ENCODE measurements at places on chromosomes 4 and X.

DNA sequence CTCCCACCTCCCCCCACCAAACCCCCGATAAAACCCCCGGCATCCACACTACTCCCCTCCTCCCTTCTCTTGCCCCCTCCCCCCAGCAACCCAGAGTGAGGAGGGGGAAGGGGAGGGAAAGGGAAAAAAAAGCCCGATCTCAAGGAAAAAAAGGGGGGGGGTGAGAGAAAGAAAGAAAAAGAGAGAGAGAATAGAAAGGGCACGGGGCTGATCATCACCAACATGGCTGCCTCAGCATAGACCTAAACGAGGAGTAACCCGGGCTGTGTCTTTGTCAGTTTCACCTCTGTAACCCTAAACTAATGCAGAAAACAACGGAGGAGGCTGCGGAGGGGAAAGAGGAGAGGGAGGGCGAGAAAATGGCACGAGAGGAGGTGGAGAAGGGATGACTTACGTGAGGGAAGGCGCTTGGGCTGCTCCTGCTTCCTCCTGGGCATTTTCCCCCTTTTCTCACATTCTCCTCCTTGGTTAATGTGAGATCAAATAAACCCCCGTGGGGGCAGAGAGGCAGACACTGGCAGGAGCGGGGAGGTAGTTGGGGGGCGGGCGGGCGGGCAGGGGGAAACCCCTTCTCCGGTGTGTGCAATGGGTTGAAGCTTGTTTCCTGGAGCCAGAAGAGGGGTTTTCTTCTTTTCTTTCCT, 532 bp downstream of the ZNF827 start:
- DNase-seq, result peak; percentile 43

- no peak for DNase-seq
These were observed 8.3 kb downstream of the GPR82 start for GRCh38 chrX:41732260-41732659.

GRCh38 chr4:1234811-1235292, 14.1 kb downstream of the CTBP1 start:
- DNase-seq, result no peak

GRCh38 chr4:182955411-182955810, 38.2 kb upstream of the DCTD start:
- DNase-seq, result no peak

DNA sequence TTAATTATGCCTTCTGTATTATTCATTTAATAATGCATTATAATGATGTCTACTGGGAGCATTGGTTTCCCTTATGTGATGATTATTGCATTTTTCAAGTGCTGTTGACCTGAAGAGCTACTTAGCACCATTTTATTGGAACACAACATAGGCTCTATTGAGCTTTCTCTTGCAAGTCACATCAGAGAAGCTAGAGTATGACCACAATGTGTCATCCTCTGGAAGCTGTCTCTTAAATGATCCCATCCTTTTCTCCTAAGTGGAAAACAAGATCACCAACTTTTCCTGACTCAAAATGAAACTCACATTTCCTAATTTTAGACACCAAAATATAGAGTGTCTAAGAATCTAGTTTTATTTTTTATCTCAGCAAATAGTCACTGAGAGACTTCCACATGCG, 1451.9 kb downstream of the PCDH7 start:
- DNase-seq, result no peak

- DNase-seq, result peak; percentile 34
These were observed 8.1 kb downstream of the RTL5 start for GRCh38 chrX:72123471-72124185.

DNA sequence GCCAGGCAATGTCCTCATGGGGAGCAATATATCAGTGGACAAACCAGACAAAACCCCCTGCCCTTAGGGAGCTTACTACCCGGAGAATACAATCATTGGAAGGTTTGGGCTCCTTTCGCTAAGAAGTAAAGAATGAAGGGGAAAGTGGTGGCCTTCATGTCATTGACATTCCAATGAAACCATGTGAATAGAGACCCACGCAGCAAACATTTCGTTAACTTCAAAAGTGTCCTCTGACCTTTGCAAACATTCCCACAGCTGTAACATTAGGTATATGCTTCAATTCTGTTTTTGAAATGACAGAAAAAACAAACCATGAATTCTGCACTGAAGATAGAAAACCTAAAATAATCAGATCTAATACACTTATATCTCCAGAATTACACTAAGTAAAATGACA, 7.0 kb downstream of the ATP8A1 start:
- DNase-seq, result no peak

DNA sequence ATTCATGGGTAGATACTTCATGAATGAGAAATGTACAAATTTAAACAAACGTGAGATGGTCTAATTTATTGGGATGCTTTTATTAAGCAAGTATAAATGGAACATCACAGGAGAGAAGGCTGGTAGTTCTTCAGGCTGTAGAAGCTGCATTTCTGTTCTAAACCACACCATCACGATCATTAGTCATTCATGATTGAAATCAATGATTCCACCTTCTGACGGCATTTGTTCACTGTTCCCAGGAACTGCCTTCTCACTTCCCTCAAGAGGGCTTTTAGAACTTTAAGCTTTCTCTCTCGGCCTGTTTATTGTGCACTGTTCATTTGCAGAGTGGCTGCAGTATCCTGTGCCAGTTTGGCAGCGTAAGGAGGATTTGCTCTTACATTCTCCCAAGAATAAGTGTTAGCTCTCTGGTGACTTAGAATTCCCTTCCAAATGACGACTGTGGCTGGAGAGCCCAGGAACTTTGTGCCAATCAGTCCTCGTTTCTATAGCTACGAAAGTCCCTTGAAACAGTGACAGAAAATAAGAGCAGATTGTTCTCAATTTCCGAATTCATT, 54.7 kb downstream of the MFAP3L start:
- no peak for DNase-seq

GRCh38 chrX:69033936-69034335, 131.3 kb downstream of the PJA1 start:
- DNase-seq, result no peak

DNA sequence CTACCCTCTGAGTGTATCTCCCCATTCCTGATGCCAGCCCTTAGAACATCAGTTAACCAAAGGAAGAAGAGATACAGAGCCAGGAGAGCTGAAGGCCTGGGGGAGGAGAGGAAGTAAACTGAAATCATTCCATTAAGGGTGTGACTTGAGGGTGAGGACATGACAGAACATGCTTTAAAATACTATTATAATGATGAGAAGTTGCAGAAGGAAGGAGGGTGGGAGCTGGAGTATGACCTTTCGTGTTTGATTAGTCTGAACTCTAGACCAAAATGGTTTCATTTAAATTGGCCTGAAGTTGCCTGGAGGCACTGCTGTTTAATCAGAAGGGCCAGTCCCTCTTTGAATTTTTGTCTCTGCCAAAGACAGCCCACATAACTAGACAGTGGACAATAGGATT, 11.4 kb downstream of the INTS6L start:
- no peak for DNase-seq

DNA sequence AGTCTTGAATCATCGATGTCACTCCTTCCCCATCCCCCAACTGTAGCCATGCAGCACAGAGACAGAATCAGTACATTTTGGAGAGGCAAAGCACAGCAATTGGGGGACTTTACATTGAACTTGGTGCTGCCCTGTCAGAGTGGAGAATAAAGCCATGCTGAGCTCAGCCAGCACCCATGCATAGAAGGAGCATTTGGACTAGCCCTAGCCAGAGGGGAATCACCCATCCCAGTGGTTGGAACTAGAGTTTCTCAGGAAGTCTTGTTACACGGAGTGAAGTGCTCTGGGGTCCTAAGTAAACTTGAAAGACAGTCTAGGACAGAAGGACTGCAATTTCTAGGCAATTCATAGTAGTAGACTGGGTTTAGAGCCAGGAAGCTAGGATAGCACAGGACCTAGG, 49.6 kb downstream of the STPG2 start:
- DNase-seq, result no peak

- no peak for DNase-seq
These were observed 46.1 kb downstream of the SMPX start for GRCh38 chrX:21711848-21712197.

DNA sequence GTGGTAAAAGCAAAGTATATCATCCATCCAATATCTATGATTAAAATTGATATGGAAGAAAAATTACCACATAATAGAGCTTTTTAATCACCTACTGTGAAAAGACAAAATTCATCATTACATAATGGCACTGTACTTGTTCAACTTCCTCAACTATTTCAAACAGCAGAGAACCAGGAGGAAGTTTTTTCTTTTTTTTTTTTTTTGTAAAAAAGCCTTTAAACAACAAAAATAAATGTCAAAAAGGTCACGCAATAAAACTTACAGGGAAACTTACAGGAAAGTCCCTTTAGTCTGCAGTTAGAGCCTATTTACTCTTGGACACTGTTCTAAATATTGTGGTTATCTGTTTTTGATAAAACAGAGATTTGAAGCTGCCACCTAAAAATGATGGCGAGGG, 4.8 kb downstream of the PDGFC start:
- no peak for DNase-seq

DNA sequence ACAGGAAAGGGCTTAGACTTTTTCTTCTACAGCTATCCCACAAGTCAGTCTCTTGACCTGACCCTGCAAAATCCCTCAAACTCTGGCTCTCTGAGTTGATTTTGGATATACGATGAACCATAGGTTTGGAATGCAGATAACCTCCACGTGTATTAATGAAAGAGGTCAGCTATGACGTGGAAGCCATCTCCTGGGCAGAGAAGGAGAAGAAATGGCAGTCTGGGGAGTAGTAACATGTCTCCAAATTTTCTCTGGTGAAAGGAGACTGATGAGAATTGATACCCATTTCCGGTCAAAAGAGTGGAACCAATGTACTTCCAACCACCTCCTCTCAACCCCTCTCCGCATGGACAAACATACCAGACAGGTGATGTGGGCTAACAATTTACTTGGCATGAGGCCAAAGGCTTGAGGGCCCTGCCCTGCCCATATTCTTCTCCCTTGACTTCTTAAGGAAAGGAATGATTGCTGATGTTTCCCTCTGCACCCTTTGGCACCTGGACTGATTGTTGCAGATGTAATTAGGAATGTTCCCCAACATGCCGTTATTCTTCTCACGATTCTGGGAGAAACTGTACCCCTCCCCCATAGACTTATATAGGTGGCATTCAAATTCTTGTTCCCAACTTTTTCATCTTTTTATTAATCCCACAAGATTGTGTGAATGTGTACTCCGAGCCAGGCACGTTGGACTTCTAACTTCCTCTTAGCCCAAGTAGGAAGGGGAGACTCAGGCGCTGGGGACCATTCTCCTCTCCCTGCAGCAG, 580 bp upstream of the PLS3 start:
- peak; percentile 51 for DNase-seq

DNA sequence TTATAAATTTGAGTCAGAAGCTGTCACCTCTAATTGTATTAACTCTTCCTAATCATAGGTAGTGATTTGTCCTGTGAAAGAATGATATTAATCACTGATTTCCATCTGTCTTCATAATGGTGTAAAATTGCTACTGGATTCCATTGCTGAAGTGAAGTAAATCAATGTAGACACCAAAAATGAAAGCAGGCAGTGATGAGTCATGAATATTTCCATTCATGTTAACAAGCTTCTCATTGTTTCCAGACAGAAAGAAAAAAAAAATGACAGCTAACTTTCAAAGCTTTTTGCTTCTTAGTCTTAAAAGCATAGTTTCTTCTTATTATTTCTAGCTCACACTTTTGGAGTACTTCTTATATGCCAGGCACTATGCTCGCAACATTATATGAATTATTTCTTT, 21.5 kb downstream of the FAM114A1 start:
- peak; percentile 87 for DNase-seq

DNA sequence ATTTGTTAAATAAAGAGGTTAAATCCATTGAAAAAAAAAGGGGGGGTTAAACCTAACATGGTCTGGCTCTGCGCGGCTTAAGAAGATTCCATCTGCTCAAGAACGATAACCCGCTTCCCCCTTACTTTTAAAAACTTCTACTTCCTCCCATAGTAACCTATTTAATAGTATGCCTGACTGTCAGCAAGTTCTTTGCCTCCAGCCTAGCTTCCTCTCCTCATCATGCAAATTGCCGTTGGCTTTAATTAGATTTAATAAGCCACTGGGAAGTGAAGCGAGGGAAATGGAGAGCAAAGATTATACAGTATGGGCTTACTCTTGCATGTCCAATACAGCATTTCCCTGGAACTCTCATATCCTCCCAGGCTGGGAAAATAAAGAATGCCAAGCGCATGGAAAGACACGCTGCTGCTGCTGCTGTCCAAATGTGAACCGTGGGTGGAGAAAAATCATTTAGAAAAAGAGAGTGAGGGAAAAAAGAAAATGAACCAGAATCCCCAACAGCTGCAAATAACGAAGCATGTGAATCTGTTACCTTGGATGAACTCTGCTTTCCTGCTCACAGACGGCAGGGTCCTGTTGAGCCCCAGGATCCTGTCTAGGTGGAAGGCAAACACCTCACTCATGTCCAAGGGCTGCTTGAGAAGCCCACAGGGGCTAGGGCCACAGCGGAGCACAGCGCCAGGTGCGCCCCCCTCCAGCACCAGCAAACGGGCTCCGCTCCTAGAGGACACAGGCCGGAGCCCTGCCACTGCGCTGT, 2.7 kb downstream of the GASK1B start:
- DNase-seq, result peak; percentile 64

- DNase-seq, result peak; percentile 28
These were observed 218.8 kb upstream of the ANXA10 start for GRCh38 chr4:167873496-167873895.

- no peak for DNase-seq
These were observed 117.1 kb upstream of the AP1S2 start for GRCh38 chrX:15971696-15972095.

GRCh38 chr4:65170768-65171514, 499.3 kb downstream of the EPHA5 start:
- DNase-seq, result no peak

DNA sequence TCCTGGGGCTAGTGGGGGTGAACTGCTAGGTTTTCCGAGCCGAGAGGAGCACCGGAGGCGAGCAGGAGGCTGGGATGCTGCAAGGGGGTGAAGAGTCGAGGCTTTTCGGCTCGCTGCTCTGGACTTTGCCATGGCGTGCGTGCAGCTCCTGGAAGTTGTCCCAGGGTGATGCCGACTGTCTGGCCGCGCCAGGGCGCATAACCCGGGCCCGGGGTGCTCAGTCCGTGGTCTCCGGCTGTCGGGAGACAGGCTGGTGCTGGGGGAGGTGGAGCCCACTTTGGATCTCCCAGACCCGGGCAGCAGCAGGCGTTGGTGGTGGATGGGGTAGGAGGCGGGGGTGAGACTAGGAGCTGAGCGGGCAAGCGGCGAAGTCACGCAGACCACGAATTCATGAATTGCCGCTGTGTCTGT, 793 bp downstream of the GRIA3 start:
- no peak for DNase-seq

GRCh38 chrX:18692541-18692940, 14.9 kb upstream of the PPEF1 start:
- no peak for DNase-seq
